NCI-H1930 (cell line): ENCODE measurements at places on chromosomes 7 and 10.

- no peak for DNase-seq
These were observed 1360.6 kb upstream of the LRRTM3 start for GRCh38 chr10:65565246-65565645.

DNA sequence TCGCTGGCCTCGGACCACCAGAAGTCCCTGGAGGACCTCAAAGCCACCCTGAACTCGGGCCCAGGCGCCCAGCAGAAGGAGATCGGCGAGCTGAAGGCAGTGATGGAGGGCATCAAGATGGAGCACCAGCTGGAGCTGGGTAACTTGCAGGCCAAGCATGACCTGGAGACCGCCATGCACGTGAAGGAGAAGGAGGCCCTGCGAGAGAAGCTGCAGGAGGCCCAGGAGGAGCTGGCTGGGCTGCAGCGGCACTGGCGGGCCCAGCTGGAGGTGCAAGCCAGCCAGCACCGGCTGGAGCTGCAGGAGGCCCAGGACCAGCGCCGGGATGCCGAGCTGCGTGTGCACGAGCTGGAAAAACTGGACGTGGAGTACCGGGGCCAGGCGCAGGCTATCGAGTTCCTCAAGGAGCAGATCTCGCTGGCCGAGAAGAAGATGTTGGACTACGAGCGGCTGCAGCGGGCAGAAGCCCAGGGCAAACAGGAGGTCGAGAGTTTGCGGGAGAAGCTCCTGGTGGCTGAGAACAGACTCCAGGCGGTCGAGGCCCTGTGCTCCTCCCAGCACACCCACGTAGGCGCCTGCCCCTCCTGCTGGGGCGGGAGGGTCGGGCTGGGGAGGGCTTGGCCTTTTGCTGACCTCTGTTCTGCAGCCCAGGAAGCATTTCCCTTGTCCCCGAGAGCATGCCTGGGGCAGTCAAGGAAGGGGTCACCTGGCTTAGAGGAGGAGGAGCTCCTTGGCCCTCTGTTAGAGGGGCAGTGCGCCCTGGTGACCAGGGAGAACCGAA, 77.3 kb upstream of the GTF2IRD1 start:
- DNase-seq: no peak

DNA sequence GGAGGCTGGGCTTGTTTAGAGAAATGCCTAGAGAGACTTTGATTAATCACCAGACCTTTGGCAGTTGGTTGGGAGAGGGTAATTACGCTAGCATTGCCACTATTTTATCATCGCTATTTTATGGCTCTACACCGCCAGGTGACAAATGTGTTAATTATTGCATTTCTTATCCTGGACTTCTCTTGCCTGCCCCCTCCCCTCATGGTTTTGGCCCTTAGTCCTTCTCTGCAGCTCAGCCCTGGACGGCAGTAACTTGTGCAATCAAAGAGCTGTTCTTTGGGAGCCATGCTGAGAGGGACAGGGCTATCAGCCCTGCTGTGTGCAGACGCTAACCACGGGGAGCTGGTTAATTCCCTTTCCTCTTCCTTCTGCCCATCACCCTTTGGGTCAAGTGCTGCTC, 585.0 kb downstream of the AUTS2 start:
- DNase-seq: no peak

DNA sequence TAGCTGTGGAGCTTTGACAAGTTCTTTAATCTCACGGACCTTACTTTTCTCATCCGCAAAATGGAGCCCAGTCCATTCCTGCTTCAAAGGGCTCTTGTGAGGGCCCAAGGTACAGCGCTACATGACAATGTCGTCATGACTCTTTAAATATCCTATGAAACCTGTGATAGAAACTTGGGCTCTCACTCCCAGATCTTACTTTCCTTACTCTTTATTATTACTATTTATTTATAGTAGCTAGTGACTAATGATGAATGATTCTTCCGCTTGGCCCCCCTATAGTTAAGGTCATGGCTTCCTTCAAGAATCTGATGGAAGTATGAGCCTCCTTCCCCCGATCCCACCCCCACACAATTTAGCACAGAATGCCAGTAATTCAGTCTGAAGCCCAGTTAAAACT, 41.9 kb downstream of the RBM20 start:
- no peak for DNase-seq

- no peak for DNase-seq
These were observed 67.3 kb downstream of the ZNRF2 start for GRCh38 chr7:30351724-30352123.

GRCh38 chr7:2359610-2360009, 5.0 kb downstream of the EIF3B start:
- no peak for DNase-seq

- no peak for DNase-seq
These were observed 11.3 kb upstream of the STMP1 start for GRCh38 chr7:135650831-135651573.

DNA sequence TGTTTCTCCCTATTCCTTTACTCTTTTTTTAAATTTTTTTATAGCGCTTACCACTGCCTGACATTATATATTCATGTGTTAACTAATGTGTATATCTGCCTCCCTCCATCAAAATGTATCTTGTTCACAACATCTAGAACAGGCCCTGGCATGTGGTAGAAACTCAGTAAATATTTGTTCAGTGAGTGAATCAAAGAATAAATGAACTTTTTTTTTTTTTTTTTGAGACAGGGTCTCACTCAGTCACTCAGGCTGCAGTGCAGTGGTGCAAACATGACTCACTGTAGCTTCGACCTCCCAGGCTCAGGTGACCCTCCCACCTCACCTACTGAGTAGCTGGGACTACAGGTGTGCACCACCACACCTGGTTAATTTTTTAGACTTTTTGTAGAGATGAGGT, 7.5 kb upstream of the CALD1 start:
- no peak for DNase-seq

- no peak for DNase-seq
These were observed 5.3 kb downstream of the GET4 start for GRCh38 chr7:881441-882234.

GRCh38 chr7:124489082-124489819, 276.3 kb downstream of the GPR37 start:
- no peak for DNase-seq

DNA sequence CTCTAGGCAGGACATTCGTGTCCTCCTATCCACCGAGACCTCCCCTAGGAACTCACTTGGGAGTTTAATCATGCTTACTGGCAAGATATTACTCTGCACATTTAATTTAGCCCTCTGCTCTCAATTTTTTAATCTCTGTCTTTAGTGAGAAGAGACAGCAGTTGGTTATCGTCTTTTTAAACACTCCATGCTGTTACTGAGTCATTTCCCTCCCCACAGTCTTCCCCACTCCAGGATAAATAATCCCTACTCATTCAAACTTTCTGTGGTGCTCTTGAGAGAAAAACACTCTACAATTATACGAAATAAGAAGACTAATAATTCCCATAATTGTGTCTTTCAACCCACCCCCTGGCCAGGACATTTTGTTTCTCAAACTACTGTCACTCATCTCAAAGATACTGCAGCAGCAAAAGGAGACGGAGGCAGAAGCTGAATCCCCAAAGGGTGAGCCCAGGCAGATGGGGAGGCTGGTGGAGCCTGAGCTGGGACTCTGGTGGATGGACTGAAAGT, 84.2 kb downstream of the ANK3 start:
- DNase-seq: no peak

GRCh38 chr10:8908013-8908412, 853.5 kb downstream of the GATA3 start:
- DNase-seq: no peak

DNA sequence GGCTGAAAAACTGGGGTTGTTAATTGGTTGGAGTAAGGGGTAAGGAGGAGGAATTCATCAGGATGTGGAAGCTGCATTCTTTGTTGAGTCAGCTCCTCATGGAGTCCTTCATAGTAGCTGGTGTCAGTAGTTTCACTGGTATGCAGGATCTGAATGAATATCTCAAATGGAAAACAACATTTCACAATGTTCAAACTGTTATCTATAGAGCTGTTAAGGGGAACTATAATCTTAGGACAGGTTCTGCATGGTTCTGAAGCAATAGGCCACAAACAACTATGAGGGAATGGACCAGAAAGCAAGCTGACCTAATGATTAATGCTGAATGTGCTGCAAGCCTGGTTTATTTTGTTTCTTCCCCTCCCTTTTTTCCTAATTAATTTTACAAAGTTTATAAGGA, 225.8 kb downstream of the IPMK start:
- no peak for DNase-seq

- no peak for DNase-seq
These were observed 455.1 kb downstream of the AUTS2 start for GRCh38 chr7:70053421-70053820.

DNA sequence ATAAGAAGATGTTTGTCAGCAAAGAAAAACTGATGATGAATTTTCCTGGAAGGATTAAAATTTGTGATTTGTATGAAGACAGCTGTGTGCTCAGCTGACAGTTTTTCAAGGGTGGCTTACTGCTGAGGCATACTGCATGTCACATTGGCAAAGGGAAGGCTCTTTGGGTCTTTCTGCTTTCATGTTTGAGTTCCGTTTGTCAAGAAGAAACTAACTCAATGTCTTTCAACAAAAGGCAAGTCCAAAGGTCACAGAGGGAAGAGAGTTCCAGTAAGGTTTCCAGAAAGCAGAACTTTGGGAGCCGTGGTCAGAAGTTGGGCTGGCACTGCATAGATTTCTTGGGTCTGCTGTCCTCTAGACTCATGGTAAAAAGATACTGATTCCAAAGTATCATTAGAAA, 16.9 kb downstream of the DYDC2 start:
- DNase-seq: no peak

DNA sequence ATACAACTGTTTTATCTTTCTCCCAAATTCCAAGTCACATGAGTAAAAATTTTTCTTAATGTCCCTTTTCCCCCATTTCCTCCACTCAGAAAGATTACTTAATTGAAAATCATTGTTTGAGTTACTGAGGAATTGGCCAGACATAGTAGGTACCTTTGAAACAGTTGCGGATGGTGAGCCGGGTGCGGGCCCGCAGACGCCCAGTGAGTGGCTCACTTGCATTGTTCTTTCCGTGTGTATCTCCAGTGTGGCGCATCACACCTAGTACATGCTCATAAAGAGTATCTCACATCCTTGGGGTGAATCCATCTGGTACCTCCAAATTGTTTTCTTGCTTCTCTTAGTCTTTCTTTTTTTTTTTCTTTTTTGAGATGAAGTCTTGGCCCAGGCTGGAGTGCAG, 14.3 kb downstream of the TRRAP start:
- no peak for DNase-seq

GRCh38 chr10:34959321-34959720, 130.8 kb downstream of the CUL2 start:
- DNase-seq: no peak

- DNase-seq: no peak
These were observed 57.3 kb downstream of the ARID5B start for GRCh38 chr10:61958805-61959204.

GRCh38 chr7:84513061-84513460, 318.5 kb upstream of the SEMA3A start:
- no peak for DNase-seq

DNA sequence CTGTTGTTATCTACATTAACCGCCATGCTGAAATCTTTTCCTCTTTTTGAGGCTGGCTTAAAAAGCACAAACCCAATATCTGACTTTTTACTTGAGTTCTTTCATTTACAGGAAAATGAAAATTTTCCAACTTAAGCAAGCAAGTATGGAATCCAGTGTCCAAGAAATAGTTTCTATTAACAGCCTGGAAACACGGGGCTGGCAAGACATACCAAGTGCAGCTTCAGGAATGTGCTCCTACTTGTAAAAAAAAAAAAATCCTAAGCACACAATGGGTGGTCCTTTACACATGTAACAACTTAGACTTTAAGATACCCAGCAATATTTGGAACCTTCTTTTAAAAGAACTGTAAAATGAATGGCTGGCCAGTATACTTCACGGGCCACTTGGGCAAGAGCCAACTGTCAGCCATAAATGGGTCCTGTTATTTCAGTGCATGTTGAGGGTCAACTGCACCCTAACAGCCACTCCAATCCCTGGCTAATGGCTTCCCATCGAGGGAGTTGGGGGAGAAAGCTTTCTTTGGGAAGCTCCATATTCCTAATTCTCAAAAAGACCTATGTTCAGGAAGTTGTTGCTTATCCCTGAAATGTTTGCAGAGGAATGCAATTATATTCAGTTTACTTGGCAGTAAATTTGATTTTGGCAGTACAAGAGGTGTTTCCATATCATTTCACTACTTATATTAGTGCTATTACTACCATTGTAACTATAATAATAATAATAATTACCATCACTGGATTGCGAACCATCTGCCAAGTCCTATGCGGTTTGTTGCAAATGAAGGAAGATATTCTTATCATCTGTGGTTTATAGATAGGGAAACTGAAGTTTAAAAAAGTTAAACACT, 236.4 kb upstream of the TMEM72 start:
- DNase-seq: no peak

- no peak for DNase-seq
These were observed 126.6 kb upstream of the GNAI1 start for GRCh38 chr7:80008039-80008438.

DNA sequence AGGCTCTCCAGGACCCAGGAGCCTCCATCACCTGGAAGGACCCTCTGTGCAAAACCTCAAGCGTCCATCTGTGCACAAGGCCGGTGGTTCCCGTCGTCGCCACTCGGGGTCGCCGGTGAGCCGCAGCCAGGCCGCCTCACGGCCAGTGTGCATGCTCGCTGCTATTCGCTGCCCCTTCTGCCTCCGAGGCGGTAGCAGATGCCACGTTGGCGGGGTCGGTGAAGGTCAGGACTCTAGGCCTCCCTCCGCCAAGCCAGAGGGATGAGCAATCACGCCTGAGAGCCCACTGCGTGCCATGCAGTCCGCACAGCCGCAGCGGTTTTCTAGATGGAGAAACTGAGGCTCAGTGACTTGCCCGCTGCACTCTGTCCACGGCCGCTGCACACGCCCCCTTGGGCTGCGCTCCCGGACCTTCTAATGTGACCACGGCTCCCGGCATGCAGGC, 5.7 kb downstream of the UPK3B start:
- no peak for DNase-seq

DNA sequence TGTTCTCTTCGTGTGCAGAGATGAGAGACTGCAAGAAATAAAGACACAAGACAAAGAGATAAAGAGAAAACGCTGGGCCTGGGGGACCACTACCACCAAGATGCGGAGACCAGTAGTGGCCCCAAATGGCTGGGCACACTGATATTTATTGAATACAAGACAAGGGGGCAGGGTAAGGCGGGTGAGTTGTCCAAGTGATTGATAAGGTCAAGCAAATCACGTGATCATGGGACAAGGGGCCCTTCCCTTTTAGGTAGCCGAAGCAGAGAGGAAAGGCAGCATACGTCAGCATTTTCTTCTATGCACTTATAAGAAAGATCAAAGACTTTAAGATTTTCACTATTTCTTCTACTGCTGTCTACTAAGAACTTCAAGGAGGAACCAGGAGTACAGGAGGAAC, 762.1 kb downstream of the TNS3 start:
- no peak for DNase-seq

GRCh38 chr10:44963772-44964633, 4.4 kb downstream of the RASSF4 start:
- no peak for DNase-seq

- DNase-seq: no peak
These were observed 255.7 kb downstream of the GLI3 start for GRCh38 chr7:41981046-41982040.
